ENCODE measurements at places on chromosomes 4 and X.

DNA sequence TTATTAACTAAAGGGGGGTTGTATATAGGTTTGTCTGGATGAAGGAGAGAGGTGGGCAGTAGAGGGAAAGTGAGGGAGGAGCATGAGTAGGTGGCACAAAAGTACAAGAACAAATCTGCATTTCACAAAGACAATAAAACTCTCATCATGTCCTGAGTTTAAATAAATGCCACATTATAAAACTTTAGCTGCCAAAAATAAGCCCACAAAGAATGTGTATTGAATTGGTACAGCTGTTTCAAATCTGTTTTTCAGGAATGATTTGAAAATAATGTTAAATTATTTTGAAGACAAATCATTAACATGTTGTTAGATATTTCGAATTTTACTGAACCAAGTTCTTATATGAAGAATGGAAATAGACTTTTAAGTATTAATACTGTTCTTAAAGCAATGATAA, 5.8 kb downstream of the CNKSR2 start:
- DNase-seq = no peak

- DNase-seq = no peak
These were observed 230.8 kb downstream of the CFAP299 start for GRCh38 chr4:80566203-80566872.

DNA sequence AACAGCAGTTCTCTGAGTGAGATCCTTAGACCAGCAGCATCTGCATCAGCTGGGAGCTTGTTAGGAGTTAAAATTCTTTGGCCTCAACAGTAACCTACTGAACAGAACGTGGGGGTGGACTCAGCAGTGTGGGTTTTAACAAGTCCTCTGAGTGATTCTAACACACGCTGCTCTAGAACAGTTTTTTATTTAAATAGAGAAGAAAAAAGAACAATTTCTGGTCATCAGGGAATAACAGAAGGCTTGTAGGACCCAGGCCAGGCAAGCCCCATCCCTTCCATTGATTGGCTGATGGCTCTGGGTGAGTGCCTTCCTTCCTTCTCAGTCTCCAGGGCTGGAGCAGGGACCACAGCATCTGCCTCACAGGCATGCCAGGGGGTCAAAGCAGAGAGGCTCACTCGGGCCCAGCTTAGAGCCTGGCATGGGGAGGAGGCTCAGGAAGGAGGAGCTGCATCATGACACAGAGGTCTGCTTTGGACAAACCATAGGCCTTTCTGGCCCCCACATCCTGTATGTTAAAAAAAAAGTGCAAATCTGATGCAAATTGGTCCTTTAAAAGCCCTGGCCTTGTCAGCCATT, 56.7 kb downstream of the JAKMIP1 start:
- DNase-seq = no peak

- DNase-seq = no peak
These were observed 329.9 kb downstream of the TECRL start for GRCh38 chr4:64079316-64079715.

DNA sequence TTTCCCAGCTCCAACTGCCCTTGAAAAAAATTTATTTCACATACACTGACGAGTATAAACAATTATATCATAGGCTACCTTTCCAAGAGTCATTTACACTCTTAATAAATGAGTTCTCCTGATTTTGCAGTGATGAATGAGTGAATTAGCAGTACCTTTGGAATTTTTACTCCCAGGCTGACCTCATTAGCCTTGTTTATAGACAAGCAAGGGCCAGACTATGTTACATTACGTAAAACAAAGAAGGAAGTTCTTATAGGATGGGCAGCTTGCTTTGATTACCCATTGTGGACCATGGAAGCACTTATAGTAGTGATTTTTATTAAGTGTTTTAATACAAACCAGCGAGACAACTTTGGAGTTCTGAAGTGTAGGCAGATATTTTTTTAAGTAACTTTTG, 112.9 kb upstream of the C1QTNF7 start:
- DNase-seq = no peak

DNA sequence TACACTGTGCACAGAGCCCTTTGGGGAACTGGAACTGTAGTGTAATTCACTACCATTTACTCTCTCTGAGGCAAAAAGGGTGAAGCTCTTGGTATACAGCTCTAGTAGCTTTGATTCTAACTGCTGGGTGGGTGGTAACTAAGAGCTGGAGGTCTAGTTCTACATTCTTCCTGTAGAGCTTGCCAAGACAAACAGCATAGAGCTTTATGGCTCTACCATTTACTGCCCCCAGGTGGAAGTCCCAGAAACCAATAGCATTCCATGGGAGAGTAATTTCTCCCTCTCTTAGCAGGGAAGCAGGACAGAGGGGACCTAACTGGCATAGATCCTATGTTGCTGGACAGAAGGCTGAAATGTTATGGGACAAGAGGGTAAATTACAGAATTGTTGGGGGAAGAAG, 26.7 kb downstream of the HDAC8 start:
- DNase-seq = no peak
